Activated naive CD8-positive, alpha-beta T cell treated with anti-CD3 and anti-CD28 coated beads, Interleukin-2, amount 50 U/mL, for 24 hours (primary cell): ENCODE measurements at places on chromosomes 5 and 9.

GRCh38 chr5:34599471-34600117, 56.5 kb upstream of the RAI14 start:
- no peaks in the 10 kb centered on the region for H3K4me1 ChIP-seq
- DNase-seq, result no peak
- peaks cover 5% of the 10 kb centered on the region for H3K27me3 ChIP-seq
- no peaks in the 10 kb centered on the region for H3K36me3 ChIP-seq
- H3K27ac ChIP-seq, result no peak overlapping the region

- H3K27ac ChIP-seq, result peak overlapping the region; percentile 77
- H3K36me3 ChIP-seq, result no peaks in the 10 kb centered on the region
- DNase-seq, result no peak
- H3K4me3 ChIP-seq, result peak overlapping the region; percentile 83
- H3K4me1 ChIP-seq, result peaks cover 18% of the 10 kb centered on the region
These were observed 233.8 kb upstream of the TMEM161B start for GRCh38 chr5:88502179-88503040.

- H3K4me1 ChIP-seq, result peaks cover 3% of the 10 kb centered on the region
- no peak overlapping the region for H3K27ac ChIP-seq
- no peaks in the 10 kb centered on the region for H3K27me3 ChIP-seq
- H3K4me3 ChIP-seq, result no peak overlapping the region
- DNase-seq, result no peak
These were observed 835 bp upstream of the DND1 start for GRCh38 chr5:140674211-140674610.

DNA sequence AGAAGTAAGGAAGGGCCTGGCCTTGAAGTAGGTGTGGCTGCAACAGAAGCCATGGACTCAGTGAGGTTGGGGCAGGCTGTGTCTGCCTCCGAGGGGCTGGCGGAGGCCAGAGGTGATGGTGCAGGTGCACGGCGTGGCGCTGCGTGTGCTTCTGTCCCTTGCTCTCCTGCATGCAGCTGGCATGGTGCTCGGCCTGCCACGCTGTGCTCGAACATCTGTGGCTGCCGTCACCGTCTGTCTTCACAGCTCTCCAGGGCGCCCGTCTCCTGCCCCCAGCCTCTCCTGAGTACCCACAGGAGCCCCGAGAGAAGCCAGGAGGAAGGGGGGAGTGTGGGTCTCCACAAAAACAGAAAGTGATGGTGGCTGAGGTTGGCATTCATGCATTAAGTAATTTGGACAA, 193.7 kb downstream of the CACNA1B start:
- no peak overlapping the region for H3K4me3 ChIP-seq
- peaks cover 5% of the 10 kb centered on the region for H3K27me3 ChIP-seq

GRCh38 chr9:14205463-14205862, 108.5 kb downstream of the NFIB start:
- H3K4me3 ChIP-seq, result no peak overlapping the region
- H3K27me3 ChIP-seq, result peaks cover 3% of the 10 kb centered on the region
- no peaks in the 10 kb centered on the region for H3K4me1 ChIP-seq
- H3K27ac ChIP-seq, result no peak overlapping the region

DNA sequence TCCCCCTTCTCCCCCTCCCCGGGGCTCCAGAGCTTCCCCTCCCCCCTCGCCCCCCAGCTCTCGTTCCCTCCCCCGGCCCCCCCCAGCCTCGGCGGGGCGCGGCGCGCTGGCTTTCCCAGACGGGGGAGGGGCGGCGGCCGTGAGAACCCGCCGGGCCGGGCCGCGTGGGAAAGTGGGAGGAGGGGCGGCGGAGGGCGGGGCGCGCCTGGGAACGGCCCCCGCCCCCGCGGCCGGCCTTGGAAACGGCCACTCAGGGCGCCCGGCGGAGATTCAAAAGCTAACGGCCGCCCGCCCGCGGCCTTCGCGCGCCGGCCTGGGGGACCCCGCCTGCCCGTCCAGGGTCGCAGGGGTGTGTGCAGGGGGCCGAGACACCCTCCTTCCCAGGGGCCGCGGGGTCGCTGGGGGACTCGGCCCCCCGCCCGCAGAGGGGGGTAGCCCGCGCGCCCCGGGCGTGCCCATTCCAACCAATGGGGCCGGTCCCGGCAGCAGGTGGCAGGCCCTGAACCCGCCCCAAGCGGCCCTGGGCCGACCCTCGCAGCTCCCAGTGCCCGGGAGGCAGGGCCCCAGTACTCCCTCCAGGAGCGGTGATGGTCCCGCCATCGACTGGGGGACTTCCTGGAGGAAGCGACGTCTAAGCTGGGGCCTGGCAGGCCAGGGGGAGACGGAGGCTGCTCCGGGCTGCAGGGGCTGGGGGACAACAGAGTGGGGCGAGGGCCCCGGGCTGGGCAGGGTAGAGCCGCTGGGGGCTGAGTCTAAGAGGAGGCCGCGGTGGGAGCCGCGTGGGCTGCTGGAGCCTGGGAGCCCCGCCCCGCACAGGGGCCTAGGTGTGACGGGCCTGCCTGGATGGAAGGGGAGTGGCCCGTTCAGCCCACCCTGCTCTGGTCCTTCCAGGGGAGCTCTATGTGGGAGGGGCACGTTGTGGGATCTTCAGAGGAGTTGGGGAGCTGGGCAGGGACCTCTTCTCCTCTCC, 14.2 kb upstream of the NRARP start:
- peaks cover 4% of the 10 kb centered on the region for H3K4me1 ChIP-seq
- no peak overlapping the region for H3K4me3 ChIP-seq
- no peak for DNase-seq
- no peak overlapping the region for H3K27ac ChIP-seq
- H3K36me3 ChIP-seq, result no peaks in the 10 kb centered on the region
- peaks cover 2% of the 10 kb centered on the region for H3K27me3 ChIP-seq

DNA sequence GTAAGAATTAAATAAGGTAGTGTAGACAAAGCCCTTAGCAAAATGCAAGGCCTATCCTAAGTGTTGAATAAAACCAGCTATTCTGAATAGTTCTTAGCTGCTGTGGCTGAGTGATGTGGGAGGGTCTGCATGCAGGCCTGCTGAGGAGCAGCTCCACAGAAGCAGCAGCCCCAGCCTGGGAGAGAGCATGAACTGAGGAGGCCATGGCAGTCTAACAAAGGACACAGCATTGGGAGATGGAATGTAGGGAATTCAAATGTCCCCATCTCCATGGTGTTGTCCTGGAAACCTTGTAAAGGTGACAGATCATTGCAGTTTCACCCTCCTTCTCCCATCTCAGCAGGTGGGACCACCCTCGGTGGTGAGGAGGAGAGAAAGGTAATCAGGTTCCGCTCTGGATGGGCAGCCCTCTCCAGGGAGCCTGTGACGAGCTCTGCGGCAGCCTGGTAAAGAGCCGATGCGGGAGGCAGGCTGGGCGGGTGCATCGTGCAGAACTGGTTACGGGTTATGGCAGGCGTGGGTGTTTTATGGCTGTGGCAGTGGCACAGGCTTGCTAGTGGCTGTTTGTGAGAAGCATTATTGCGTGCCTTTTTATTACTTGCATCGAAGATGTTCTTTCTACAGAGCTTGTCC, 199.9 kb upstream of the GLRA1 start:
- no peak overlapping the region for H3K27ac ChIP-seq
- peaks cover 5% of the 10 kb centered on the region for H3K27me3 ChIP-seq
- H3K36me3 ChIP-seq, result no peaks in the 10 kb centered on the region
- no peak for DNase-seq

DNA sequence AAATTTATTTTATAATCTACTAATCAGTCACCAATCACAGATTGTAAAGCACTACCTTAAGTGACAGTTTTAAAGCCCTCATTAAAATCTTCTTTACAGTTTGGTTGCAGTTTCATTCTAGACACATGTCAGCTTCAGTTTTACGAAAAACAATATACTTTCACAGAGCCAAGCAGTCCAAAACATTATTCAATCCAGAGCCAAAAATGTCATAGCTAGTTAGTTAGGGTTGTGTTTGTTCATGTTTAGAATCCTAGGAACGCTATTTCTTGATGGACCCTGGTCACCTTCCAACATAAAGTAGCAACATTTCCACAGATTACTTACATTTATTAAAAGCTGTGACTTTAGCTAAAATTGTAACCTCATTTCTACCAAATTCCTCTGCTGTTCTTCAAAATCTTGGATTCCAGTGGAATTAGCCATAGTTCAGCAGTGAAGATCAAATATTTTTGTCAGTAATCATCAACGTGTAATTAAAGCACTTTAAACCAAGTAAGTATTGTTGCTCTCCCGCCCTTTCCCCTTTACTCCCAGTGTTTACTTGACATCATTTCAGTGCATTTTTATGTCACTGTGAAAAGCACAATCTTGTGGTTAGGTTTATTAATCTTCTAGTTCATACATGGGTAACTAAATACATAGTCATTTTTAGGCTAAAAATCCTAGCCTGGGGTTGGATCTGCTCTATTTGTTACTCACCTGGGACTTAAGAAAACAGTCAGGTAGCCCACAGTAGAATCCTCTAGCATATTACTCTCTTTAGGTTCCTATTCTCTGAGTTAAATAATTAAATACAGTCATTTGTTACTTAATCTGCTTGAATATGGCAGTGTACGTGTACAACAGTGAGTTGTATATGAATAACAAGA, 74.3 kb downstream of the NIPBL start:
- no peaks in the 10 kb centered on the region for H3K27me3 ChIP-seq
- H3K4me3 ChIP-seq, result no peak overlapping the region
- no peak for DNase-seq
- peaks cover 56% of the 10 kb centered on the region for H3K4me1 ChIP-seq
- H3K36me3 ChIP-seq, result peaks cover 11% of the 10 kb centered on the region
- no peak overlapping the region for H3K27ac ChIP-seq

GRCh38 chr5:23703940-23704855, 196.8 kb downstream of the PRDM9 start:
- no peaks in the 10 kb centered on the region for H3K4me1 ChIP-seq
- DNase-seq, result no peak
- no peaks in the 10 kb centered on the region for H3K36me3 ChIP-seq

DNA sequence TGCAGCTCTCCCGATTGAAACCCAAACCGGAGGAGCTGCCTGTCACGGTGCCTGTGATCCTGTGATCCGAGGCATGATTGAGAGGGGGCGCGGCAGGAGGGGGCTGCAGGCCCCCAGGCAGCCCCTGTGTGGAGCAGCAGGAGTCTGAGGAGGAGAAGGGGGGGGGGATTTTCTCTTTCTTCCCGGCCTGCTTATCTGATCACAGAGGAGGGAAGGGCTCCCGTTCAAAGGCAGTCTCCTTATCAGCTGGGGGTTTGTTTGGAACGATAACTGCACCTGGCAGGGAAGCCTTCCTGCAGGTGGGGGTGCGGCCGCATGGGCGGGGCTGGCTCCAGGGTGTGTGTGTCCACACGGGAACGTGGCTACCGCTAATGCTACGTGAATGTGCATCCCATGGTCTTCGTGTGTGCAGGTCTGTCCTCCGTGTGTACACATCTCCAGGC, 38.4 kb downstream of the LMX1B start:
- peaks cover 55% of the 10 kb centered on the region for H3K27me3 ChIP-seq
- no peak overlapping the region for H3K4me3 ChIP-seq
- no peak overlapping the region for H3K27ac ChIP-seq
- H3K36me3 ChIP-seq, result no peaks in the 10 kb centered on the region
- no peaks in the 10 kb centered on the region for H3K4me1 ChIP-seq

DNA sequence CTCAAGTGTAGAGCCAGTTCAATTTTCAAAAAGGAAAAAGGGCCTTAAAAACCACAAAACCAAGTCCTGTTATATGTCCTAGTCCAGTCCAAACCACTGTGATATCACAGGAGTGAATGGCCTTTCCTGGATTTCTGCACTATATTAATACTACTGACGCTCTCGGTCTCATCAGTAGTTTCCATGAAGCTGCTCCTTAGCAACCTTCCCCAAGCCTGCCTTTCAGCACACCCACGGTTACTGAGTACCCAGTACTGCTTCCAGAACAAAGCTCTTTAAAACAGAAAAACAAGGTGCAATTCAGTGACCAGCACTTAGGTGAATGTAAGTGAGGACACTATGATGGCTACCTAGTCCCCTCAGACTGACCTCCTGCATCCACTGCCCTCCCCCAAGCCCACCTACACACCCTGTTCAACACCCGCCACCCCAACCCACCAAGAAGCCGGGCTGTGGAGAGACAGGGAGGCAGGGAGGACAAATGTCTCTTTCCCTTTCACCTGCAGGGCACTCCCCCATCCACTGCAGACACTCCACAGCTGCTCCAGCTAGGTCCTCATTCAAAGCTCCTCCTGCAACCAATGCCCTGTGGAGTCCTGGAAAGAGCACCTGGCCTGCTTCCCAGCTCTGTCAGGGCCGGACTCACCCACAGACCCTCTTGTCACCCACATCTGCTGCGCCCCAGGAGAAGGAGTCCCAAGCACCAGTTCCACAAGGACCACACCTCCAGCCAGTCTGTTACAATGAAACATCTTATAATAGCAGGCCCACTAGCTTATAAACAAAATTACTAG, 25.9 kb downstream of the PSMB7 start:
- peak overlapping the region; percentile 29 for H3K27ac ChIP-seq
- no peak for DNase-seq
- H3K27me3 ChIP-seq, result no peaks in the 10 kb centered on the region
- H3K36me3 ChIP-seq, result peaks cover 14% of the 10 kb centered on the region
- no peak overlapping the region for H3K4me3 ChIP-seq
- H3K4me1 ChIP-seq, result peaks cover 49% of the 10 kb centered on the region

DNA sequence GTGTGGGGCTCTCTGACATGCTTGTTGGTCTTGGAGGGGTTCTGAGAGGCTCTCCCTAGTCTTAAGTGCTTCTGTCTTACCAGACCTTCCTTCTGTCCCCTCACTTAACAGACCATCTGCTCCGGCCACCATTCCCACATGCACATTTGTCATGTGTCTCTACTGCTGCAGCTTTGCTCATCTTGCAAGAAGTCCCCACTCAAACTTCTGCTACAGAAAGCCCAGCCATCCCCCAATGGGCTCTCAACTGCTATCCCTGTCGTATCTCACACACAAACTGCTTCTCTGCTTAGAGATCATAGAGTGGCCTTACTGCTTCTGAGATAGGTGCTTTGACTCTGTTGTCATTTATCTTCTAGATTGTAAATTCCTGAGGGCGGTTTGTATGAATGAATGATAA, 69.4 kb downstream of the NUP214 start:
- no peak overlapping the region for H3K27ac ChIP-seq
- H3K27me3 ChIP-seq, result no peaks in the 10 kb centered on the region
- H3K4me1 ChIP-seq, result no peaks in the 10 kb centered on the region
- H3K4me3 ChIP-seq, result no peak overlapping the region
- peaks cover 50% of the 10 kb centered on the region for H3K36me3 ChIP-seq
- no peak for DNase-seq

GRCh38 chr5:67941614-67942401, 273.7 kb upstream of the PIK3R1 start:
- H3K4me3 ChIP-seq, result no peak overlapping the region
- H3K4me1 ChIP-seq, result no peaks in the 10 kb centered on the region
- no peak overlapping the region for H3K27ac ChIP-seq

- peaks cover 1% of the 10 kb centered on the region for H3K27me3 ChIP-seq
- peak overlapping the region; percentile 74 for H3K27ac ChIP-seq
- peak; percentile 33 for DNase-seq
- H3K4me3 ChIP-seq, result peak overlapping the region; percentile 89
- H3K36me3 ChIP-seq, result no peaks in the 10 kb centered on the region
These were observed 1.1 kb downstream of the GCNT4 start for GRCh38 chr5:75051217-75051751.

- no peak overlapping the region for H3K4me3 ChIP-seq
- H3K27me3 ChIP-seq, result no peaks in the 10 kb centered on the region
- H3K36me3 ChIP-seq, result peaks cover 22% of the 10 kb centered on the region
- H3K27ac ChIP-seq, result no peak overlapping the region
- no peak for DNase-seq
These were observed 13.2 kb downstream of the MACIR start for GRCh38 chr5:103271570-103272289.

GRCh38 chr9:6545017-6545691, 100.4 kb downstream of the GLDC start:
- H3K27me3 ChIP-seq, result peaks cover 7% of the 10 kb centered on the region
- no peak overlapping the region for H3K27ac ChIP-seq
- no peak overlapping the region for H3K4me3 ChIP-seq
- H3K4me1 ChIP-seq, result no peaks in the 10 kb centered on the region
- no peaks in the 10 kb centered on the region for H3K36me3 ChIP-seq
- no peak for DNase-seq
